ENCODE measurements at places on chromosomes 4 and X.

DNA sequence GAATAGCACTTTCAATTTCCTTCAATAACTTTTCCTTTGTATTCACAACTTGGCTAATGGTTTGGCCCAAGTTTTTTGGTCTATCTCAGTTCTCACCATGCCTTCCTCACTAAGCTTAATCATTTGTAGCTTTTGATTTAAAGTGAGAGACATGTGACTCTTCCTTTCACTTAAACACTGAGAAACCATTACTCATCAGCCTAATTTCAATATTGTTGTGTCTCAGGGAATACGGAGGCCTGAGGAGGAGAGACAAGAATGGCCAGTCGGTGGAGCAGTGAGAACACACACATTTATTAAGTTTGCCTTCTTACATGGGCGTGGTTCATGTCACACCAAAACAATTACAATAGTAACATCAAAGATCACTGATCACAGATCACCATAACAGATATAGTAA lies 56.7 kb downstream of the TSPAN5 start:
- no peak for DNase-seq

GRCh38 chrX:117610806-117611205 lies 505.8 kb downstream of the KLHL13 start:
- DNase-seq = no peak

- no peak for DNase-seq
These were observed 68.9 kb downstream of the TMEM131L start for GRCh38 chr4:153534792-153535629.

DNA sequence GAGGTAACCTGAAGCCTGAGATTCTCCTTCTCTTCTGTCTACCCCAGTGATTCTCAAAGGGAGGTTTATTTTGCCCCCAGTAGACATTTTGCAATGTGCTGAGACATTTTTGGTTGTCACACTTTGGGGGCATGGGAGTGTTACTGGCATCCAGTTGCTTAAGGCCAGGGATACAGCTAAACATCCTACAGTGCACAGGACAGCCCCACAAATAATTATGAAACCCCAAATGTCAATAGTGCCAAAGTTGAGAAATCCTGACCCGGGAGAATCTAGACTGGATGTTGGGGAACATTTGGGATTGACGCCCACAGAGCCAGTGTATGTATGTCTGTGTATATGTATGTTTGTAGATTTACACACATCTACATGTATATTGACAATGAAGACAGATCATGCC lies 13.2 kb downstream of the MID1 start:
- no peak for DNase-seq

- DNase-seq = no peak
These were observed 229.9 kb downstream of the COL25A1 start for GRCh38 chr4:109072595-109072994.

DNA sequence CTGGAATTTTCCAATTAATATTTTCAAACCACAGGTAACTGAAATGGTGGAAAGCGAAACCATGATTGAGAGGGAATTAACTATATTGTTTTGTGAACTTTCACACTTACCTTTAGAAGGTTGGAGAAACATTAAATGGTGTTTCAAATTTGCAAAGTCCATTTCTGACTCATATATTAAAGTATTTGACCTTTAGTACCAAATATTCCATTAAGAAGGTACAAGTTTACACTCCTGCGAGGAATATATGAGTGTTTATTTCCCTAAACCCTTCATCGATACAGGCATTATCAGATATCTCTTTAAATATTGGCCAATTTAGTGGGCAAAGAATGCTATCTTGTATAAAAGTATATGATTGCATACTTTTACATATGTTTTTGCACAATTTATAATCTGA lies 44.1 kb upstream of the NPNT start:
- DNase-seq = no peak

GRCh38 chrX:21158678-21159077 lies 215.5 kb upstream of the CNKSR2 start:
- DNase-seq = no peak

DNA sequence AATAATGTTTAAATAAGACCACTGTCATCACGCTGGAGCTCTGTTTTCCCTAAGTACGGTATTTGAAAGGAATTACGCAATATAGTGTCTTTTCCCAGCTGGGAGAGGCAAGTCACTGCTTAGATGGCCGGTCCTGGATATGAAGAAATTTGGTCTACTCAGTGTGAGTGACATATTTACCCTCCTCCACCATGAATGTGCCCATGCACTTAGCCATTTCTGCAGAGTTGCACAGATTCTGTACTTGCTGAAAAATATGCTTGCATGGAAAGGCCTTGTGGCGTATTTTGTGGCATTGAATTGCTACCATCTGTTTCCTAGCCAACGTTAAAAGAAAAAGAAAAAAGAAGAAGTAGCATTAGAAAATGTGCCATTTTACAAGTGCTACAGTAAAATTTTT lies 73.1 kb downstream of the ADGRL3 start:
- no peak for DNase-seq

GRCh38 chr4:62208921-62209320 lies 1008.8 kb downstream of the ADGRL3 start:
- DNase-seq = no peak

DNA sequence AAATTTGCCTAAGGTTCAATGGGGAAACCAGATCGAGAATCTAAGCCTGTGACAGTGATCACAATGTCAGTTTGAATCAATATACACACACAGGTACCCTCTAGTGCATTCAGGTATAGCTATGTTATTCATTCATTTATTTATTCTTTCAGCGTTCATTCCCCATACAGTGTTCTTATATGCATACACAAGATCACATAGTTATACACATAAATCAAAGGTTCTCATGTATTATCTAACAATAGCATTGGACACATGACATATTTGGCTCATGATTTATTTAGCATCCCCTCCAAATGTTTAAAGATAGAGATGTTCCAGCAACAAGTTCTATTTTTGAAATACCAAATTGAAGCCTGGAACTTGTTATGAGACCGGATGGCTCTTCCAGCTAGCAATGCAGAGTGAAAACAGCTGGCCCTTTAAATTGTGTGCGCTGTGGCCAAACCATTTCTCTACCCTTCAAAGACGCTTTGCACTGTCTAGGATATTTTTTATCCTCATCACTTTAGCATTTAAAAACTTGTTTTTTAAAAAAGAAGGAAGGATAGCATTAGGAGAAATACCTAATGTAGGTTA lies 131.0 kb downstream of the ATXN3L start:
- no peak for DNase-seq

DNA sequence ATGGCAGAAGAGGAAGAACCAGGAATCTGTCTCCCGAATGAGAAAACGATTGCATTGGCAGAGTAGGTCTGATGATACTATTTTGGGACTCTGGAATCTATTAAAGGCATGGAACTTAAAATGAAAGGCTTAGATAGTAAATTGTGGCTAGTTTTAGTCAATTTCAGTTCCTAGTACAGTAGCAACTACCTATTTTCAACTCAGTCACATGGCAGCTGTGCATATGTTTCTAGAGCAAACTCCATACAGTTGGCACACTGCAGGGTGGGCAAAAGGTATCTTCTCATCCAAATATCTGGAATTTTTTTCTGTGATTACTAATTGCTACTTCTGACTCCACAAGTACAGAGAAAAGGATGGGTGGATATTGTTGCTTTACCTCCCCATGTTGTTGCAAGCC lies 663.6 kb downstream of the PCDH7 start:
- DNase-seq = no peak

- DNase-seq = no peak
These were observed 288.0 kb downstream of the AFF2 start for GRCh38 chrX:148788449-148788848.

- no peak for DNase-seq
These were observed 24.9 kb downstream of the RNF128 start for GRCh38 chrX:106751407-106751806.

DNA sequence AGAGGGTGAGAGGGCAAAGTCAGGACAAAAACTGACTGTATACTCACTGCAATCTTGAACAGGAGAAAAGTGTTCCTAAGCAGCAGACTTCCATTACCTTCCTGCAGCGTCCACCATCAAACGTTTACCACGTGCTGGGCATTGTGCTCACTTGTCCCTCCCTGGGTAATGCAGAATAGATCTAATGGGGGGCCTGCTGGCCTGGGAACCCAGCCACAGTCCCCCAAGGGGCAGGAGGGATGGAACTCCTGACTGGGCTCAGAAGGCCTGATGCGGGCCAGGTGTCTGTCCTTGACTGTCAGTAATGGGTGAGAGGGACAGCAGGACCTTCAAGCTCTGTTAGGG lies 37.6 kb upstream of the FAM156A start:
- DNase-seq = no peak

DNA sequence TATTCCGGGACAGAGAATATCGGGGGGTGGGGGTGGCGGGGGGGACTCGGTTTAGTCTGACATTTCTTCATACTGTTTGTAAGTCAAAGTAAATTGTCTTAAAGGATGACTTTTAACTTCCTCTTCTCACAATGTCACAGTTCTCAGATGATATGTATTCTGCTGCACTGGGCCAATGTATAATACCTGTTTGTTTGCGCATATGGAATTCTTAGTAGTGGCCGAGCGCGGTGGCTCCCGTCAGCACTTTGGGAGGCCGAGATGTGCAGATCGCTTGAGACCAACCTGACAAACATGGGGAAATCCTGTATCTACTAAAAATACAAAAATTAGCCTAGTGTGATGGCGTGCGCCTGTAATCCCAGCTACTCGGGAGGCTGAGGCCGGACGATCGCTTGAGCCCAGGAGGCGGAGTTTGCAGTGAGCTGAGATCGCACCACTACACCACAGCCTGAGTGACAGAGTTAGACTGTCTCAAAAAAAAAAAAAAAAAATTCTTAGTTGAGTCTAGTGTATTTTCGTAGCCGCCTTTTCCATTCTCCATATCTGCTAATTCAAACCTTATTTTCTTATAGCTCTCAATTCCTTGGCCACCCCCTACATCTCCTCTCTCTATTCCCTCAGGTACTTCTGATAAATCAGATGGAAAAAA lies 851 bp downstream of the POLR2B start:
- DNase-seq = no peak

DNA sequence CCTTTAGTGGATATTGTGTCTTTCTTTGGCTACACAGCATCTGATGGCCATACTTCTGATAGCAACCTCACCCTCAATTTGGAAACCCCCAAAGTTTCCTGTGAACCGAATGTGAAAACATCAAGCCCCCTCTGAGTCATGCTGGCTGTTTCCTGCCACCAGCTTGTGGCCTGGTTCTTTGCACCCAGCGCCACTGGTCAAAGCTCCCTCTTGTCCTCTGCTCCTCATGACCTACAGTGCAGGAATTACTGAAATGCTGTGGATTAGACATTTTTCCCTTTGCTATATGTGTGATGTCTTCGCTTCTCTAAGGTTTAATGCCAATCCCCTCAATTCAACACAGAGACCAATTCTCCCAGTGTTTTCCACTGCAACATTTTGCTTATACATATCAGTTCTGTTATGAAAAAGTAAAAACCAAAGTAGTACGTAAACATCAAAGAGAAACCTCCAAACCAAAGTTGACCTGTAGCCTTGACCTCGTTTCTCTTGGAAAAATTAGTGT lies 224.0 kb upstream of the TENM3 start:
- DNase-seq = no peak

DNA sequence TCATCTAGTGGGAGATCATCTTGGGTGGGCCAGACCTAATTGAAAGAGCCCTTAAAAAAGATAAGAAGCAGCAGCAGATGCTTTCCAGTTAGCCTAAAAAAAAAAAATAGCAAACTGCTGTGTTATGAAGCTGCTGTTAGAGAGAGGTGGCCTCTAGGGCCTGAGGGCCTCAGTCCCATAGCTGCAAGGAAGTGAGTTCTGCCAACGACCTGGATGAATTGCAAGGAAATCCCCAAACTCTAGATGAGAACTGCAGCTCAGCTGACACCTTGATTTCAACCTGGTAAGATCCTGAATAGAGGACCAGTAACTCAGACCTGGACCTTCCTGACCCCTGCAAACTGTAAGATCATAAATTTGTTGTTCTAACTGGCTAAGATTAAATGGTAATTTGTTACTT lies 275.2 kb downstream of the TENM3 start:
- no peak for DNase-seq

- no peak for DNase-seq
These were observed 185.6 kb upstream of the GALNT7 start for GRCh38 chr4:172983014-172983413.

DNA sequence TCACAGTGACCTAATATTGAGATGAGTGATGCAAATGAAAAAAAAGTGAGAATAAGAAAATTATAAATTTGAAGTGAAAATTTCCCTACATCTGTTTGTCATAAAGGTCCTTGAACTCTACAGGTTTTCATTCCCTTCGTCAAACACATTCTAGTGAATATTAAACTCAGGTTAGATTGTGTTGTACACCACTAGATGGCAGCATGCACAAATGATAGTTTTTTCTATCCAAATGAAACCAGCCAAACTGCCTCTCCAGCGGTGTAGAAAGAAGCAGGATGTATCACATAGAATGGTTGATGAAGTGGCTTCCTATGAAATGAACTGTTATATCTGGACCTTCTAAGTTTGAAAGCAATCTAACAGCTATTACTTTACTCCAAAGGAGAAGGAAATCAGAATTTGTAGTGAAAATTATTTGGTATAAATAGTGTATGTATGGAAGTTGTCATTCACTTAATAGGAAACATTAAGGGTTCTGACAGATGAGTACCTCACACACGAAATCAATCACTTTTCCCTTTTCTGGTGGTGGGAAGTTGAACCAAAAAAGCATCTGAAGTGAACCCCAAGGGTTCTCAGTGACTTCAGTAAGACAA lies 382.7 kb downstream of the UNC5C start:
- peak; percentile 6 for DNase-seq

DNA sequence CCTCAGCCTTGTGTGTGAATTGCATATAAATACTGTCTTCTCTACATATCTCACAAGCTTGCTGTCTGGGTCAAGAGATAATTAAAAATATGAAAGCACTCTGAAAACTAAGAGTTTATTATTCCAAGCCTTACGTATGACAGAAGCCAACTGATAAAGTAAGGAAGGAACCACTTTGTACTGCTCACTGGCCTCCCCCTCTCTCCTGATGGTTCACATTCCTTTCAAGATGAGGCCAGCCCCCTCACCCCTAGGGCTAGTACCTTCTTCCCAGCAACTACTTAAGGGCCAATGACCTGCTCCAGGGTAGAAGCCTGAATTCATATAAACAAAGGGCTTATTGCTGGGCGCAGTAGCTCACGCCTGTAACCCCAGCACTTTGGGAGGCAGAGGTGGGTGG lies 5.4 kb upstream of the SOWAHD start:
- DNase-seq = no peak

GRCh38 chr4:172018358-172018757 lies 205.2 kb downstream of the GALNTL6 start:
- DNase-seq = no peak

DNA sequence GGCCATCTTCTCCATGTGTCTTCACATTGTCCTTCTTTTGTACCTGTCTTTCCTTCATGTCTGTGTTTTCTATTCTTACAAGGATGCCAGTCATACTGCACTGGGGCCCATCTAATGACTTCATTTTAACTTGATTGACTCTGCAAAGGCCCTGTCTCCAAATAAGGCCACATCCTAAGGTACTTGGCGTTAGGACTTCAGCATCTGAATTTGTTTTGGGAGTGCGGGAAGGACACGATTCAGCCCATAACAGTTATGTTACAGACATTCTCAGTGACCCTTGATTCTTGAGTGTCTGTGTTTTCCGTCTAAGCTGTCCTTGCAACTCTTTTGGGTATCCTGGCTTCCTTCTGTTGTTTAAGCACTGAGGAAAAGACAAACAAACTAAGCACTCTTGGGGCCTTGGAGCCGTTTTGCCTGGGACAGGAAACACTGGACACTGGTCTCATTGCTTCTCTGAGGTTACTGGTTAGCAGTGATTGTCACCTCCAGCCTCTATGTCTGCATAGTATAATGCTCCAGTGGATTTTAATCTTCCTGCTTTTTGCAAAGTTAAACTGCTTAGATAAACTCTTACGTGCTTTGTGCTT lies 80.7 kb downstream of the SNX25 start:
- DNase-seq = no peak
